ENCODE measurements at places on chromosomes 3 and 15. TPM values are rescaled to one million over a fixed set of nuclear protein-coding genes. Genes with fewer than 3 reads are reported as not detected.
A peak's percentile ranks its signal among the peaks of the same experiment; 100 is the strongest.

DNA sequence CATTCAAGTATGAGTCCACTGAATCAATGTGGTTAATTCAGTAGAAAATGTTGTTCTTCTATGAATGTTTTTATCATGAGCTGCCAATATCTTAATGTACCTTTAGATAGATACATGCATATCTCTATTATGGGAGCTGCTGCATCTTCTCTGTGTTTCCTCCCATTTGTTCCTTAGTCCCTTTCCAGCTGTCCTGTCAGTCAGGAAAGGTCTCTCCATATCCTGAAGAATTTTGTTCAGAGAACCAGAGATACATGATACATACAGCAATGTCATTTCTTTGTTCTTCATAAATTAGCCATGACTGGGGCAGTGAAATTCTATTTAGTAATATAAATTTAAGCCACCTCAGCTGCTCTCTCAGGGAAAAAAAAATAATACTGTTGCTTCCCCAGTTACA, 103.7 kb downstream of the P3H2 start:
- no peak for DNase-seq

- DNase-seq: no peak
Measured at GRCh38 chr3:99825004-99825640, 7.5 kb downstream of the CMSS1 start.

GRCh38 chr3:94076055-94076454, 13.2 kb downstream of the NSUN3 start:
- DNase-seq: no peak

DNA sequence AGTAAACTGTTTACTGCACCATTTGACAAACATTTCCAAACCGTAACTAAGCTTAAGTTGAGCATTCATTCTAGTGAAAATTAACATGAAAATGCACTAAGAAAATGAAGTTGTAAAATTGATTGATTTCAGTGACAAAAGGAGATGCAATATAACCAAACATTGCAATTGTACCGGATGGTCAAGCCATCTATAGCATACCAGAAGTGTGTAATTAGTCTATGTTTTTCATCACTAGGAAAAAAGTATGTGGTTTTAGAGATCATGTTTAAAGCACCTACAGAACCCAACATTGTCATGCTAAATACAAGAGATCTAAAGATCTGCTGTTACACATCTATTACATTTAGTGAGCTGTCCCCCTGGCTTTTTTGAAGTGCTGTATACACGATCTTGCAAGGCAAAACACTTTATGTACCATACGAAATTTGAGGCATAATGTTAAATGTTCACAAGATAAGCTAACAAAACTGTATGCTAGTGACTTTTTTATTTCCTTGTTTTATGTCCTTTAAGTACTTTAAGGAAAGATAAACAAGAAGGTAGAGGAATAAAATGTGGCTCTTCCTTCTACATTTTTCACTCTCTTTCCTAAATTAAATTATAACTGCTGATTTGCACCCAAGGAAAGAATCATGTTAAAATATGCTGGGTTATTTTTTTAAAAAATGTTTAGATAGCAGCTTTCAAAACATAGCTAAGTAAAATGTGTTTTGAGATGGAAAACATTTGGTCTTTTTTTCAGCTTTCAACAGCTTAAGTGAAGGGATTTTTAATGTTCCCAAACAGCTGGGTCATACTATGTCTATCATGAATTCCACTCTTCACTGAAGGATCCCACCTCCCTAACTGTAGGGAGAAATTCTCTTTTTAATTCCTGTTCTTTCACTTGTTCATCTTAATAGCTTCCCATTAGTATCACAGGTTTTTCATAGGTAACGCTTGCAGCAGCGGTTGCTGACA, 498.0 kb downstream of the MECOM start:
- peak; percentile 16 for DNase-seq

DNA sequence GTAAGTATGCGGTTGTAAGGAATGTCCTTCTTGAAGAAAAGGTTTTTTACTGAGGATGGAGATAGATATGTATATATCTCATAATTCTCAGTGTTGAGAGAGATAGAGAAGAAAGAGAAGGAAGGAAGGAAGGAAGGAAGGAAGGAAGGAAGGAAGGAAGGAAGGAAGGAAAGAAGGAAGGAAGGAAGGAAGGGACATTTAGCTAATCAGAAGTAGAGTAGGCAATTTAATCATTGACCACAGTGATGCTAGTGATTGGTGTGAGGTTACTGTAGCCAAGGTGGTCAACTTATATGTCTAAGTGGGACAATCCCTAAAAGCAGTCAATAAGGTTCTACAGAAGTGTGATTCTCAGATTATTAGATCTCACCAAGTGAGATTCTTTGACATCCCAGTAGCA, 751.8 kb upstream of the CBLB start:
- no peak for DNase-seq

DNA sequence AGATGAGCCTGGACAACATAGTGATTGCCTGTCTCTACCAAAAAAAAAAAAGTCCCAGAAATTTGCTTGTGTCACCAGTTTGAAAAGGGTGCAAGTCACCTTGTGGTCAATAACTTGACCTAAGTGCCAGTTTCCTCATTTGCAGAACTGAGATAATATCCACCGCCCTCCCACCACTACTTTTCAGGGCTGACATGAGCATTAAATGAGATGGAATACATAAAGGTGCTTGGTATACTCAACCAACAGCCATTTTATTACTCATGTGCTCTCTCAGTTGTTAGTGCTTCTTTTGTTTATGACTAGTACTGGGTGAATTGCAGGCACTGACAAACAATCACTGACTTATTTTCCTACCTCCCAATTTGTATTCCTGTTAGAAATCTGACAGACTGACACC, 340.5 kb upstream of the SATB1 start:
- DNase-seq: no peak

- no peak for DNase-seq
Measured at GRCh38 chr3:73500321-73500720, 124.4 kb downstream of the PDZRN3 start.

The SLC22A13 gene
- 5.0 TPM for polyA plus RNA-seq

The CYP1A2 gene
- polyA plus RNA-seq: 0.23 TPM

The CAMK2N2 gene
- polyA plus RNA-seq: 0.36 TPM

The EXD1 gene
- polyA plus RNA-seq: not detected

The ACKR4 gene
- polyA plus RNA-seq: 1.7 TPM

All from left renal cortex interstitium (tissue), 4 donors.